T-helper 17 cell (primary cell): ENCODE measurements at places on chromosomes 6 and 20. TPM values are rescaled to one million over a fixed set of nuclear protein-coding genes. Genes with fewer than 3 reads are reported as not detected.

Gene GMPR
- 0.52 TPM for total RNA-seq

- no peak overlapping the region for H3K4me3 ChIP-seq
- no peak for DNase-seq
- H3K27me3 ChIP-seq: peaks cover 6% of the 10 kb centered on the region
- H3K36me3 ChIP-seq: no peaks in the 10 kb centered on the region
- H3K4me1 ChIP-seq: peaks cover 17% of the 10 kb centered on the region
- no peak overlapping the region for H3K27ac ChIP-seq
Measured at GRCh38 chr6:142633317-142633716, 311.7 kb downstream of the HIVEP2 start.

DNA sequence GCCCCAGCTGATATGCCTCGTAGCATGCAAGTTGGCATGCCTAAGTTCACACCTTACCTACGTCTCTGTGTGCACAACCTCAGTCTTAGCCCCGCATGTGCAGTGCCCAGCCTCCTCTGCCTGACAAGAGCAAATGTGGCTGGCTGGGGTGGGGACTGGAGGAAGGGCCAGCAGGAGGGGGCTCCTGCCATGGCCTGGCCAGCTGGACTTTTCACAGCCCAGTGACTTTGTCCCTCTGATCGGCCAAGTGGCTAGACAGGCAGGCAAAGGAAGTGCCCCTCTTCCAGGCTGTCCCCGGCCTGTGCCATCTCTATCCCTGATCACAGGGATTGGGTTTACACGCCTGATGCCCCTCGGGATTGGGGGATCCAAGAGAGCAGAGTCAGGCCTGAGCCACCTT, 49.5 kb upstream of the SIRPA start:
- no peak overlapping the region for H3K27ac ChIP-seq
- peaks cover 9% of the 10 kb centered on the region for H3K27me3 ChIP-seq
- peaks cover 8% of the 10 kb centered on the region for H3K4me1 ChIP-seq
- H3K4me3 ChIP-seq: no peak overlapping the region
- DNase-seq: no peak
- H3K36me3 ChIP-seq: peaks cover 4% of the 10 kb centered on the region

DNA sequence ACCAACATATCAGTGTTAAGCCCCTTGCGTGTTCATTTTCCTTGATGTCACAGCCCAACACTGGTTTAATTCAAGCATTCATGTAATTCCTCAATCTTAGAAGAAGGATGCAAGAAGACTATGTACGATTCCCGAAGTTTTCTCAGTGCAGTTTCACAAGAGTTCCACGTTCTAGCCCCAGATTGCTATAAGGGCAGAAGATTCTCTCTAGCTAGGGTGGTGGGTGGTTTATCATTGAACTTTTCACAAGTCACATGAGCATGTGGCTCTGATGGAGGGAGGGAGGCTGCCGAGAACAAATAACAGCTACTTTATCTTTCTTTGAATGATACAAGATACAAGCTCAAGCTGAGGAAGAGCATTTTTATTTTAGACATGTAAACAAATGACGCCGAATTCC, 71.9 kb upstream of the NHSL1 start:
- H3K4me1 ChIP-seq: peaks cover 2% of the 10 kb centered on the region
- no peak for DNase-seq
- peaks cover under 1% of the 10 kb centered on the region for H3K27me3 ChIP-seq
- no peak overlapping the region for H3K27ac ChIP-seq
- no peak overlapping the region for H3K4me3 ChIP-seq

Gene PERP
- total RNA-seq: 4.3 TPM

- H3K36me3 ChIP-seq: no peaks in the 10 kb centered on the region
- DNase-seq: no peak
- no peak overlapping the region for H3K27ac ChIP-seq
- no peak overlapping the region for H3K4me3 ChIP-seq
- H3K27me3 ChIP-seq: peaks cover 7% of the 10 kb centered on the region
Measured at GRCh38 chr6:133159255-133159795, 81.8 kb upstream of the EYA4 start.

GRCh38 chr20:31693987-31694661, 28.5 kb downstream of the BCL2L1 start:
- peak overlapping the region; percentile 71 for H3K27ac ChIP-seq
- no peak overlapping the region for H3K4me3 ChIP-seq
- H3K36me3 ChIP-seq: peaks cover 2% of the 10 kb centered on the region
- no peak for DNase-seq
- H3K4me1 ChIP-seq: peaks cover 44% of the 10 kb centered on the region

- peaks cover 5% of the 10 kb centered on the region for H3K27me3 ChIP-seq
- H3K36me3 ChIP-seq: peaks cover 3% of the 10 kb centered on the region
Measured at GRCh38 chr6:130473886-130474285, 108.1 kb downstream of the TMEM200A start.

GRCh38 chr20:20134941-20135575, 82.7 kb downstream of the CFAP61 start:
- H3K27me3 ChIP-seq: peaks cover 6% of the 10 kb centered on the region
- H3K4me1 ChIP-seq: no peaks in the 10 kb centered on the region
- no peak overlapping the region for H3K27ac ChIP-seq
- no peak for DNase-seq
- no peaks in the 10 kb centered on the region for H3K36me3 ChIP-seq
- H3K4me3 ChIP-seq: no peak overlapping the region

Gene CST2
- total RNA-seq: not detected

GRCh38 chr20:37662308-37662707, 31.5 kb upstream of the CTNNBL1 start:
- no peak overlapping the region for H3K4me3 ChIP-seq
- H3K36me3 ChIP-seq: no peaks in the 10 kb centered on the region
- H3K27ac ChIP-seq: no peak overlapping the region
- DNase-seq: no peak
- peaks cover 24% of the 10 kb centered on the region for H3K27me3 ChIP-seq

DNA sequence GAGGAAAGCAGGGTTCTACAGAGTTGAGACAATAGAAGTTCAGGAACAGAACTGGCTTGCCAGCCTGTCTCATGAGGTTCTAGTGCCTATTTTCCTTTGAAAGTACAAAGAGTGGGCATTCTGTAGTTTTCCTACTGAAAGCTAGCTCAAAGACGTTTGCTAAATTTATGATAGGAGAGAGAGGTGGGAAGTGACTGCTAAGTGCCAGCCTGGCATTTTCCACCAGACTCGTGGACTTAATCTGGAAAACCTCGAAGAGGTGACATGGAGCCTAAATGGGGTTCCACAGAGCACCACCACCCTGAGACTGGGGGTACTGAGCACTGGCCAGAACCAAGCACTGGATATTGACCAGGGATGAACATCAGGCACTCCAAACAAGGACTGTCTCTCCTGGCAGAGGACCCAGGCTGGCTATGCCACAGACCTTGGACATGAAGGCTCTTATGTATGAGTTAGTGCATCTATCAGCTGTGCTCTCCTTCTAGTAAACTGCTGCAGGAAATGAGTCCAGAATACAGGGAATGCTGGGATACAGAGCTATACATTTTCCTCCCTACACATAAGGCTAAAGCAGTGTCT, 7.1 kb downstream of the PEX6 start:
- DNase-seq: no peak
- H3K4me1 ChIP-seq: peaks cover 4% of the 10 kb centered on the region
- H3K36me3 ChIP-seq: peaks cover under 1% of the 10 kb centered on the region
- no peak overlapping the region for H3K4me3 ChIP-seq
- peak overlapping the region; percentile 56 for H3K27ac ChIP-seq

- H3K4me3 ChIP-seq: no peak overlapping the region
- DNase-seq: no peak
- H3K36me3 ChIP-seq: peaks cover 4% of the 10 kb centered on the region
- H3K27me3 ChIP-seq: no peaks in the 10 kb centered on the region
Measured at GRCh38 chr6:150925590-150925928, 60.1 kb downstream of the MTHFD1L start.

DNA sequence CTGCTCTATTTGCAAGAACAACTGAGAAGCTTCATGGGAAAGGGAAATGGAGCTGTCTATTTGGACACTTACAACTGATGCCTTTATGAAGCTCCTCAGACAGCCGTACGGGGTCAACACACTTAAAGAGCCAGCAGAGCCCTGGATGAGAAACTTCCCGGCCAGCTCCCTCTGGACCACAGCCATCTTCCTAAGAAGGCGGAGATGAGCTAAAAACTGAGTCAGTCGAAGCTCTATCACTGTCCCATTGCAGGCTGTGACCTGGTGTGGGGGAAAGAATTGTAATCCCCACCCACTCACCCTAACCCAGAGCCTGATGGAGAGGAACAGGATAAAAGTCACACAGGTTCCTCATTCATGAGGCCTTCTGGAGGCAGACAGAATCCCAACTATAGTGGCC, 360.4 kb upstream of the JARID2 start:
- H3K36me3 ChIP-seq: no peaks in the 10 kb centered on the region
- H3K4me3 ChIP-seq: no peak overlapping the region
- no peak for DNase-seq
- no peak overlapping the region for H3K27ac ChIP-seq

DNA sequence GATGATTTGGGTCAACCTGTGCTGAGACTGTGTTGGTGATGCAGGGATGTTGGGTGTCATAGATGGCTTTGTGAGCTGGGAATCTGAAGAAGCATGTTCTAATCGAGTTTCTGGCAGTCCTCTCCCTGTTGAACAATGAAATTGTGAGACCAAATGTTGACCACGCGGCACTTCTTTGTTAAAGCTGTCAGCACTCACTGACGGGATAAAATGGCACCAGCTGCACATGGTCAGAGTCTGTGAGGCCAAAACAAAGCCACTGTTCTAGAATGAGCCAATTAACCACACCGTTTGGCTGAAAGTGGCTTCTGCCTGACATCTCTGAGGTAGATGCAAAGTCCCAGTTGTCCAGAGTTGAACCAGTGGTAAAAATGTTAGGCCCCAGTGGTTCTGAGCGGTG, 562.2 kb downstream of the KIF16B start:
- H3K27me3 ChIP-seq: no peaks in the 10 kb centered on the region
- H3K27ac ChIP-seq: no peak overlapping the region
- H3K4me1 ChIP-seq: no peaks in the 10 kb centered on the region
- H3K4me3 ChIP-seq: no peak overlapping the region
- no peak for DNase-seq
